Fibroblast of skin of right biceps (primary cell): ENCODE measurements at places on chromosomes 16 and 17.

GRCh38 chr16:1414532-1415260, at the start of gene UNKL:
TSS of gene UNKL (minus strand) at chr16:1414704. CDS start at chr16:1414691, 13 bp downstream.
- peak; percentile 51 for DNase-seq

- peak; percentile 13 for DNase-seq
Observed at GRCh38 chr16:8370374-8371270, 219.7 kb downstream of the TMEM114 start.

DNA sequence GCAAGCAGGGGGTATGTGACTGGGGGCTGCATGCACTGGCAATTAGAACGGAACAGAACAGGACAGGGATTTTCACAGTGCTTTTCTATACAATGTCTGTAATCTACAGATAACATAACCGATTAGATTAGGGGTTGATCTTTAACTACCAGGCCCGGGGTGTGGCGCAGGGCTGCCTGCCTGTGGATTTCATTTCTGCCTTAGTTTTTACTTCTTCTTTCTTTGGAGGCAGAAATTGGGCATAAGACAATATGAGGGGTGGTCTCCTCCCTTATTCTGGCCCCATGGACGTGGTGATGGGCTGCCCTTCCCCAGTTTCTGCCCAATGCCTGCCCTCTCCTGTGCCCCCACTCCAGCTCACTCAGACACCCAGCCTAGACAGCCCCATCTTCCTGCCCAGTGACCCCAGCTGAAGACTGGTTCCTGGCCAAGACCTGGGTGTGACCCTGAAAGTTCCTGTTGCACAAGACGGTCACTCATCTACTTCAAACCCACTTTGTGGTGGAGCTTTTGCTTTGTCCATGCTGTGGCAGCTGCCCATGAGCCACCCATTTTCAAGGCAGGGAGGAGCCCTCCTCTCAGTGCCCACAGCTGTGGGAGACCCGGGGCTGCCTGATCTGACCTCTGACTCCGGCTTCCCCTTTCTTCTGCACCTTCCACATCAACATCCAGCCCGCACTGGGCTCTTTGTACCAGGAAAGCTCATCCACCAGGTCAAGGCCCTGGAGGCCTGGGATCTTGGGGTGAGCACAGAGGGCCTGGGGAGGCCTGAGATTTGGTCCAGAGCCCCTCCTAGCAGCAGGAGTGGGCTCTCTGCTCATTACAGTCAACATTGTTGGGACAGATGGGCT, 18.6 kb downstream of the ALOX12B start:
- no peak for DNase-seq

- no peak for DNase-seq
Observed at GRCh38 chr16:53803998-53804397, 100.0 kb downstream of the FTO start.

DNA sequence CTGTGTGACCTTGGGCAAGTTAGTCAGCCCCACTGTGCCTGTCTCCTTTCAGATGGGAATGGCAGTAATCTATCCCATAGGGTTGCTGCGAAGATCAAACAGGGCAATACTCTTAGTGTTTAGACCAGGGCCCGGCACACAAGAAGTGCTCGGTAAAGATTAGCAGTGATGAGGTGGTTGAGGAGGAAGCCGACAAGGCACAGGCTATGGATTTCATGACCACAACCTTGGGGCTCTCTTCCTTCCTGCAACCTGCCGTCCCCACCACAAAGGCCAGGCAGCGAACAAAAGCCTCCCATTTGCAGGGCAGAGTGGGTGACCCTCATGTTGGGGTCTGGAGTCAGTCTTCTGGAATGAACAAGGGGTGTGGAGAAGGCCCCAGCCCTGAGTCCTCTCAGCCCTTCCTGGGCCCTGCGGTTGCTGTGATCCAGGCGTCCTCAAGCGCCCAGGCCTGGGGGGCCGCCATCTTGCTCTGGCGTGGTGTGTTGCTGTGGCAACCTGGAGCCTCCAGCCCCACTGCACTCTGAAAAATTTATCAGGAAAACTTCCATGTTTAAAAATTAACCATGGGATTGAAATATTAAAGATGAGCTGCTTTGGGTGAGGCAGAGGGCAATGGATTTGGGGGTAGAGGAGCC, 9.8 kb downstream of the ADAM11 start:
- DNase-seq, result no peak

DNA sequence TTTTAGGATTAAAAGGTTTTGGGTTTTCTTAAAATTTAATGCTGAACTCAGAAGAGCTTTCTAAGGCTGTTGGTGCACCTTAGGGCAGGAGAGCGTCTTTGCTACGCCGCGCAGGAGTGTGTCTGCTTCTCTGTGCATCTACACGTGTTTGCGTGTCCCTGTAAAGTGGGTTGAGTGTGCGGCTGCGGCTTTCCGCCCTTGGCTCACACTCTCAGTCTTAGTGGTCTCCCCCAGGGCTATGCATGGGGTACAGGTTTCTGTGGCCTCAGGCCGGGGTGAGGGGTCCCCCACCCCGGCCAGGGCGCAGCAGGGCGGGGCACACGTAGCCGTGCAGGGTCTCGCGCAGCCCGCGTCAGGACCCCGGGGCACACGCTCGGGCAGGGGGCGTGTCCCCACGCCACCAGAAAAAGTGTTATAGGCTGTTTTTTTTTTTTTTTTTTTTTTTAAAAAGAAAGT, 727 bp upstream of the TENT4B start:
- DNase-seq, result peak; percentile 29

DNA sequence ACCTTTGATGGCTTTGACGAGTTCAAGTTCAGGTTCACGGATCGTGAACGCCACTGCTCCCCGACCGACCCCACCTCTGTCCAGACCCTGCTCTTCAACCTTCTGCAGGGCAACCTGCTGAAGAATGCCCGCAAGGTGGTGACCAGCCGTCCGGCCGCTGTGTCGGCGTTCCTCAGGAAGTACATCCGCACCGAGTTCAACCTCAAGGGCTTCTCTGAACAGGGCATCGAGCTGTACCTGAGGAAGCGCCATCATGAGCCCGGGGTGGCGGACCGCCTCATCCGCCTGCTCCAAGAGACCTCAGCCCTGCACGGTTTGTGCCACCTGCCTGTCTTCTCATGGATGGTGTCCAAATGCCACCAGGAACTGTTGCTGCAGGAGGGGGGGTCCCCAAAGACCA, 17.6 kb downstream of the NOD2 start:
- DNase-seq, result no peak

GRCh38 chr17:49986396-49987289, 8.4 kb downstream of the DLX3 start:
- DNase-seq, result no peak

GRCh38 chr17:67576471-67577115, 141.1 kb upstream of the NOL11 start:
- DNase-seq, result no peak

DNA sequence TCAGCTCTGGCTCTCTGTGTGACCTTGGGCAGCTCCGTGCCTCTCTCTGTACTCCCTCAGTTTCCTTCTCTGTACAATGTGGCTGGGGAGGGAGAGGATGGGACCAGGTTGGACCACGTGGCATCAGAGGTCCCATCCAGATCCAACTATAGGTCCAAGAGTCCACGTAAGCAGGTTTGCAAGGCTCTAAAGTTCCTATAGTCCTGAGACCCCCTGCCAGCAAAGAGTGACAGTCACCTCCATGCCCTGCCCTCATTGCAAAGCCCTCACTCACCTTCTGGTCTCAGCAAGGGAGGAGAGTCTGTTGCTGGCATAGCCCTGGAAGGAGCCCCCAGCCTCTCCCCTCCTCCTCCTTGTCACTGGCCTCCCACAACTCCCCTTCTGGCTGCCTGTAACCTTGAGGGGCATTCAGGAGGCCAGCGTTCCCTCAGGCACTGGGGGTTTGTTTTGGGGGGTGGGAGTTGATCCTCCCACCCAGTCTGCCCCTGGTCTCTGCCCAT, 6.1 kb upstream of the DRC7 start:
- no peak for DNase-seq

GRCh38 chr17:17837380-17837821, 615 bp upstream of the SREBF1 start:
- peak; percentile 76 for DNase-seq

DNA sequence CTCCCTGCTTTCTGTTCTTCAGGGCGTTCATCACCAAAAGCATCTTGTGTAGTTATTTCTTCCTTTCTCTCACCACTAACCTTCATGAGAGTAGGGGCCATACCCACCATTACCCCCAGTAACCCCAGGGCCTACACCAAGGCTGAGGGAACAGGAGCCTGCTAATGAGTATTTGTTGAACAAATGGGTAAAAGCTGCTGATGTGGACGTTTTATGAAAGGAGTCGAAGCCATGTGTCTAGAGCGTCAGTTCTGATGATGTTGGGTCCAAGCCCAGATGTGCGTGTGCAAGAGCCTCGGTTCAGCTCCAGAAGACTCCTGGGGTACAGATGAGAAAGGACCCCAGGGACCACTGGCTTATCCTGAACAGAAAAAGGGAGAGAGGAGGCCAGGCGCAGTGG, 77.1 kb upstream of the TBC1D3K start:
- no peak for DNase-seq

DNA sequence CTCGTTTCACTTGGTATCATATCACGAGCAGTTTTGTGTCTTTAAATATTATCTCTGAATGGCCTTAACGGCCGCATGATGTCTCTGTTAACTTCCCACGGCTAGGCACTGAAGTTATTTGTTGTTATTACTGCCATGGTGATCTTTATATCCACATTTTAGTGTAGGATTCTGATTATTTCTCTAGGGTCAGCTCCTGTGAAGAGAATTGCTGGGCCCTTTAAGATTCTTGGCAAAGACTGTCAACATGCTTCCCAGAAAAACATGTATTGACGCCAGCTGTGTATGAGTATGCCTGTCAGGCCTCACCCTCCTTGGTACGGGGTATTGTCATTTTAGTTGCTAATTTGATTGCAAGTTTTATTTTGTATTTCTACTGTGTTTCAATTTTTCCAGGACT, 263.5 kb downstream of the SNX29 start:
- DNase-seq, result peak; percentile 38

- no peak for DNase-seq
Observed at GRCh38 chr17:43733956-43734355, 24.6 kb downstream of the SOST start.

DNA sequence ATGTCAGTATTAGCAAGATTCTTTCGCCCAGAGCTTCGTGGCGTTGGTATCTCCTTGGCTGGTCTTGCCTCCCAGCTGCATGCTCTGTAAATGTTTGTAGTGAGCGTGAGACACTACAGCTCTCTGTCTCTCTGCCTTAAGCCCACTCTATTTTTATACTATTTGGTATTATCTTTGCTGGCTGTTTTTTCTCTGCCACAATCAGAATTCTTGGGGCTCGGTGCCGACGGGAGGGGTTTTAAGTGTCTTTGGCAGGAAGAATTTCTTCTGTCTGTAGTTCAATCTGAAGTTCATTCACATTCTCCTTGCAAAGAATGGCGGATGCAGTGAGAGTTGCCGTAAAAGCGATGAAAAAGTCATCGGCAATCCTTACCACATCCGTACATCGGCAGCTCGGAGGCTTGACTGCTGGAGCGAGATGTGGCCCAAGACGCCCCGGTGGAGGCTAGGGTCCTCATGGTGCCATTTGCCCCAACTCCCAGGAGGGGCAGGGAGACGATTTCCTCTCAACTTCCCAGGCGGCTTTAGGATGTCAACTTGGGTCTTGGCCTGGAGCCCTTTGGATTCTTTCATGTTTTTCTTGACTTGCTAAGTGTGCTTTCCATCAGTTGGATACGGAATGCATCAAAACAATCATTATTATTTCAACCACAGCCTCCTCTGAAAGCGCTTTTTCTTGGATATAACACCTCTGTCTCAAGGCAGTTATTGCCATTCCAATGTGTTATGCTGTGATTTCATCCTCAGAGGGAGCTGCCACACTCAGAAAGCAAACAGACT, 132.3 kb upstream of the SDK2 start:
- no peak for DNase-seq

GRCh38 chr17:76982408-76983074, 114.3 kb downstream of the MGAT5B start:
- no peak for DNase-seq

DNA sequence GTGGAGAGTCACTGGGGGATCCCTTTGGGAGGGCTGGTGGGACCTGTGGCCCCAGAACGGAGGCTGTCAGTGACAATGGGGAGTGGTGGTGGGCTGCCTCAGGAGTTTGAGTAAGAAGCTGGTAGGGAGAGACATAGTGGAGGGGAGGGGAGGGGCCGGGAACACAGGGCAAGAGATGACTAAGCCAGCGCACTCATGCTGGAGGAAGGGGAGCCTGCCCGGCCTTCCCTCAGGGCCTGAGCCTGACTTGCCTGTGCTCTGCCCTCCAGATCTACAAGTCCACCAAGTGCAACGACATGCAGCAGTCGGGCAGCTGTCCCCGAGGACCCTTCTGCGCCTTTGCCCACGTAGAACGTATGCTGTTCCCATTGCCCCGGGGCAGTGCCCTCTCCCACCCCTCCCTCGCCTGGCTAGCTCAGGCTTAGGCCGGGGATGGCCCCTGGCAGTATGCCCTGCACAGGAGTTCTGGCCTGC, 29.3 kb downstream of the UNC13D start:
- DNase-seq, result peak; percentile 61

DNA sequence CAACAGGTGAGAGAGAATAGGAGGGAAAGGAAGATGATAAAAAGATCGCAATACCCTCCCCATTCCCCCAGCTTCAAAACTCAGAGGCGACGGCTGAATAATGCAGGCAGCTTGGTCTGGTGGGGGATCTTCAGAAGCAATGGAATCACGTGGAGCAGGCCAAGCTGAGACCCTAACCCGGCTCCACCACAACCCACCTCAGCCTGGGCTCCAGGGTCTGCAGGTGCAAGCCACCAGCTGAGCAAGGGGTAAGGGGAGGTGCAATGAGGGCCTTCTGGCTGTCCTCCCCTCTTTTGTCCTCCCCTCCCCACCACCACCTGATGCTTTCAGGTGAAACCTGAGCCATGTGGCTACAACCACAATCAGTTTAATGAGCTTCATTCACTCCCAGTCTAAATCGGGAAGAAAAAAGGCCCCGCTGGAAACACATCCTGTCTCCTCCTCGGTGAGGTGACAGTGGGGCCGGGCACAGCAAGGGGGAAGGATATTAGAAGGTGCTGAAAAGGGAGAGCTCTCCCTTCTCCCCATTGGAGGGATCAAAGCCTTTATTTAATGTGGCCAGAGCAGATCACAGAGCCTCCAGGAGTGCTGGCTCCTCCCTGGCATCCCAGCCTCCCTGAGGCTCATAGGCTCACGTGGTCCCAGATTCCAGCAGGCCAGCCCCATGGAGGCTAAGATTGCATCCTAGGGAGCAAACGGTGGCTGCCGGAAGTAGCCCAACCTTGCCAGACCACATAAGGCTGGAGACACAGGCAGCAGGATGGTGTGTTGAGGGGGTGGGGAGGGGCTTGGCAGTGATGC, 261.0 kb downstream of the SOX9 start:
- DNase-seq, result no peak

DNA sequence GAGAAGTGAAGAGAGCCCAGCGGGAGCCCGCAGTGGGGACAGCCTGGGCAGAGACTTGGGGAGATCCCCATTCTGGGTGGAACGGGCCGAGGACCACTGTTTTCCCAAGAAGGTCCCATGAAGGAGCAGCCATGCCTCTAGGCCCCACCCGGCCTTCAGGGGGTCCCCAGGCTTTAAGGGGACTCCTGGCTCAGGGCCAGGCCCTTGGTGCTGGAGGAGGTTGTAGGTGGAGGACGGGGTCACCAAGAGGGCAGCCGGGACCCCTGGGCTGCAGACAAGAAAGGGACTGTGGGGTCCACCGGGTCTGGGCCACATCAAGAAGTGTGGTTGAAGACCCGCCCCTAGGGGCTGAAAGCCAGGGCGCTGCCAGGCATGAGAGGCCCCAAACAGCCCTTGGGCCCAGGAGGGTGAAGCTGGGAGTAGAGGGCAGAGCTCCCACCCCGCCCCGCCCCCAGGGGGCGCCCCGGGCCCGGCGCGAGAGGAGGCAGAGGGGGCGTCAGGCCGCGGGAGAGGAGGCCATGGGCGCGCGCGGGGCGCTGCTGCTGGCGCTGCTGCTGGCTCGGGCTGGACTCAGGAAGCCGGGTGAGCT, at the start of gene PRSS21:
Gene PRSS21 (plus strand): TSS at position 487 of the 589 bp plus-strand sequence. CDS start 32 bp downstream, at position 519.
- no peak for DNase-seq
